Stimulated activated CD4-positive, alpha-beta T cell treated with anti-CD3 and anti-CD28 coated beads, TNF-alpha, amount 100 ng/mL, for 1 hour (primary cell): ENCODE measurements at places on chromosomes 7 and 10.

DNA sequence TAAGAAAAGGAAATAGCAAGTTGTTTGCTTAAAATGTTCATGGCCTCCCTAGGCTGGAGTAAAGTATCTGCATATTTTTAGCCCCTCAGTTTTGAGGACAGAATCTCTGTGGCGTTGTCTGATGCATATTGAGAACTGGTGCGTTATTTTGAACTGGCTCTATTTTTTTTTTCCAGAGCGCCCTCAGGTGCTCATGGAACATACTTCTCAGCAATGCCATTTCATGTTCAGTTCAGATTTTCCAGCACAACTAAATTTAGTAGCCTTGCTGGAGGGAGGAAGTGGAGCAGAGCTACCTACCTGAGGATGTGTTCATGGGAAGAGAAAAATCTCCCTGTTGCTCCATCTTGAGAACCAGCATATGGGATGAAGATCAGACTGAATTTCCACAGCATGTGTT, 870.5 kb downstream of the LRMDA start:
- DNase-seq = no peak

DNA sequence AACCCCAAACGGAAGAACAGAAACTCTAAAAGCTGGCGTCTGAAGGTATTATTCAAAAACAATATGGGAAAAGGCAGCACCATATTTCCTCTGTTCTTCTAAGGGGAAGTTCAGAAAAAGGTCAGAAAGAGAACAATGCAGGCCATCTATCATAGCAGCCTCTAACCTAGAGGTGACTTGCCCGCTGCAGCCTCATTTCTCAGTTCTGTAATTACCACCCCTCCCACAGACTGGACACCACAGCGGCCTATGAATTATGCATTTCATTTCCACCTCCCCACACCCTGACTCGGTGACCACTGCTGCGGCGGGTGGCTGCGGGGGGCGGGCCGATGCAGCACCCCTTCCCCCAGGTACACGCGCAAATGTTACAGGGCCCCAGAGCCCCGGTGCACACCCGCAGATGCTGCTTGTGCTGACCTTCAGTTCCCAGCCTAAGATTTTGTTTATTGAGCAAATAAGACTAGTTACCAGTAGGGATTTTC, 125.5 kb downstream of the CLEC2L start:
- no peak for DNase-seq

DNA sequence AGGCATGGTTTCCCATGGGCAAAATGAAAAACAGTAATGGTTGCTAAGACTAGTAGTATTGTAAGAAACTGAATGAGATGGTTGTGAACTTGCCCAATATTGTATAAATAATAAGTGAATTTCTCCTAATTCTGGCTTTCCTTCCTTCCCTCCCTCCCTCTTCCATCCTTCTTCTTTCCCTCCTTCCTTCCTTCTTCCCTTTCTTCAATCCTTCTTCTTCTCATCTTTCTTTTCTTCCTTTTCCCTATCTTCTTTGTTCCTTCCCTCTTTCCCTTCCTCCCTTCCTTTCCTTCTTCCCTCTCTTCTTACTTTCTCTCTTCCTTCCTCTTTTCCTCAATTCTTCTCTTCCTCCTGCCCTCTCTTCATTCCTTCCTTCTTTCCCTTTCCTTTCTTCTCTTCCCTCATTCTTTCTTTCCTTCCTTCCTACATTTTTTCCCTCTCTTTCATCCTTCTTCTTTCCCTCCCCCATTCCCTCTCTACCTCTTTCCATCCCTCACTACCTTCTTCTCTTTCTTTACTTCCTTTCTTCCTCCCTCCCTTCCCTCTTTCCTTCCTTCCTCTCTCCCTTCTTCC, 4.1 kb upstream of the VWC2 start:
- no peak for DNase-seq

- no peak for DNase-seq
Measured at GRCh38 chr7:120684463-120684862, 173.5 kb downstream of the TSPAN12 start.

DNA sequence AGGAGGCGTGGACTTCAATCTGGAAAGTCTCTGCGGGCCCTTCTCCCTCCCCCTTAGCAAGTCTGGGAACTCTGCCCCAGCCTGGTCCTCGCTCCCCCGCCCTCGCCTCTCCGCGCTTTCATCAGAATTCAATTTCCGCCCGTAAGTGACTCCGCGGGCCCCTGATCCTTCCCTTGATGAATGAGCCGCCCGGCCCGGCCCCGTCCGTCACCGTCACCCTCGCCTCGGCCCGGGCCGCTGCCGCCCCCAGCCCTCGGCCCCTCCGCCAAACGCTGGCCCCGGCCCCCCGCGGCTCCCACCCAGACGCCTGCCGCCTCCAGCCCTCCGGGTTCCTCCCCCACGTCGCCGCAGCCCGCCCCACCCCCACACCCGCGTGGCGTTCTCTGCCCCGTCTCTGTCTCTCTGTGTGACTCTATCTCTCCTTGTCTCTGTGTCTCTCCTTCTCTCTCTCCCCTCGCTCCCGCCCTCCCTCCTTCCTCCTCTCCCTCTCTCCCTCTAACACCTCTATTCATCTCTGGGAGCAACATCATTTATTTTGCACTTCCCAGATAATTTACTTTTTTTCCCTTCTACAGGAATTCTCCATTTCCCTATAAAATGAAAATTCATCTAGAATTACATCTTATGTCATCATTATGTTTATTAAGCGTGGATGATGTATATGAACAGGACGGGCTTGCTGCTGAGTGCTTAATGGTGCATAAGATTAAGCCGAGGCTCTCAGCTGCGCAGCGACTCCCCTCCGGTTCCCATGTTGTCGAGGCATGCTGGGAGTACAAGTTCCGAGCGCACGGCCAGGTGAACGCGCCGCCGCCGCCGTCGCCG, 91.2 kb upstream of the PAX2 start:
- DNase-seq = peak; percentile 28

DNA sequence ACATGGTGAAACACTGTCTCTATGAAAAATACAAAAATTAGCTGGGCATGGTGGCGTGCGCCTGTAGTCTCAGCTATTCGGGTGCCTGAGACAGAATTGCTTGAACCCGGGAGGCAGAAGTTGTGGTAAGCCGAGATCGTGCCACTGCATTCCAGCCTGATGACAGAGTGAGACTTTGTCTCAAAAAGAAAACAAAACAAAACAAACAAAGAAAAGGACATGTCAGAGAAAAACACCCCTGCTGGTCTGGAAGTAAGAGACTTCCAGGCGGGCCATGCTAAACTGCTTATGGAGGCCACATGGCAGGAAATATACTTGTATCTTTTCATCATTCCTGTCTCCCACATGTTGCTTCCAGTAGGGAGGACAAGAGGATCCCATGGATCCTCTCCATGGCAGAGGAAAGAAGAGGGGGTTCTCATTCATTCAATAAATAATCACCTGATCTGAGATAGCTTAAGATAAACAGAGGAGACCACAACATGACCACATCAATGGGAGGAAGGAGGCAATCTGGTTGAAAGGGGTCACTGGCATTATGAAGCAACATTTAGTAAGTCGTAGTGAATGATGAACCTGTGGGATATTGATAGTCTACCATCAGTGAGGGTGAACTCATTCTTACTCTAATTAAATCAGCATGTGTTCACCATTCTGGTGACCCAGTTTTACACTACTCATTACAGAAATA, 60.5 kb upstream of the ZNF138 start:
- no peak for DNase-seq

- no peak for DNase-seq
Measured at GRCh38 chr10:132528064-132528691, 9.4 kb upstream of the INPP5A start.
